Karpas-422 (cell line): ENCODE measurements at places on chromosomes 7 and 10.

- peak; percentile 92 for DNase-seq
These were observed 4.2 kb upstream of the PILRA start for GRCh38 chr7:100369105-100369504.

DNA sequence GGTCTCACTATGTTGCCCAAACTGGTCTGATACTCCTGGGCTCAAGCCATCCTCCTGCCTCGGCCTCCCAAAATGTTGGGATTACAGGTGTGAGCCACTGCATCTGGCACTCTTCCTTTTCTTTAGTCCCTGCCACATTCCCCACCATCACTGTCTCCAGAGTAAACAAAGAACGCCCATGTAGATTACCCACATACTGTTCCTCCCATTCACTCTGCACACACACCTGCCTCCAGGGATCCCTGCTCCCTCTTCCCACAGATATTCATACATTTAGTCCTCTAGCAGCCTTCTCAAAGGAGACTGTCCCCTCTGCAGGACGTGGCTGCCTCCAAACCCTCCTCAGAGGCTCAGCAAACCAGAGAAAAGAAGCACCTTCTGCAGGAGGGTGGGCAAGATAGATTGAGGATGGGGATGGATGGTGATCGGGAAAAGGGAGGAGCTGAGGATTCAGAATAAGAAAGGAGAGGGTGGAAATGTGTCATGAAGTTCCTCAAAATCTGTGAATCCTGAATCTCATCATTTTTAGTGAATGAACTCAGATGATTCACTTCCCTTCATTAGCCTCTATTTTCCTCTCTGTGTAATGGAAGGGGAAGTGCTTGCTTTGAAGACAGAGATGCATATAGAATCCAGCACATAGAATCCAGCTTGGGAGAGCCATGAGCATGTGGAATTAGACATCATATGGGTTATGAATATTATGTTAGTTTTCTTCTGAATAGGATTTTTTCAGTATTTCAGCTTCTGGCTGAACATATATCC lies 5.5 kb upstream of the PLAU start:
- DNase-seq = no peak

DNA sequence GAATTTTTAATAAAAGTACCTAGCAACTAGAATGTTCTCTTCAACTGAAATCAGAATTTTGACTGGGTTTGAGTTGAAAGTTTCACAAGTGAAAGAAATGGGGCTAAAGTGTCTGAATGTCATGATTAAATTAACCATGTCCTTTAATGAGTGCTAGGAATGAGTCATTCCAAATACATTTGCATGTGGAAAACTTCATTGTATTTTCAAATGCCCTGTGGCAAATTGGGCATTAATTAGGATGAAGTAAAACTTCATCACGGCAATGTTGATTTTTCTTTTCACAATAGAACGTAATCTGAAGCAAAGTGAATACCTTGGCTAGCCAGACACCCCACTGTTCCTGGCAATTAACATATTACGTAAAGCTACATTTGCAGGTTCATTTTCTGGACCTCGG lies 166.6 kb downstream of the KIAA1217 start:
- DNase-seq = no peak

- DNase-seq = no peak
These were observed 146.3 kb upstream of the CELF2 start for GRCh38 chr10:10871352-10871751.

DNA sequence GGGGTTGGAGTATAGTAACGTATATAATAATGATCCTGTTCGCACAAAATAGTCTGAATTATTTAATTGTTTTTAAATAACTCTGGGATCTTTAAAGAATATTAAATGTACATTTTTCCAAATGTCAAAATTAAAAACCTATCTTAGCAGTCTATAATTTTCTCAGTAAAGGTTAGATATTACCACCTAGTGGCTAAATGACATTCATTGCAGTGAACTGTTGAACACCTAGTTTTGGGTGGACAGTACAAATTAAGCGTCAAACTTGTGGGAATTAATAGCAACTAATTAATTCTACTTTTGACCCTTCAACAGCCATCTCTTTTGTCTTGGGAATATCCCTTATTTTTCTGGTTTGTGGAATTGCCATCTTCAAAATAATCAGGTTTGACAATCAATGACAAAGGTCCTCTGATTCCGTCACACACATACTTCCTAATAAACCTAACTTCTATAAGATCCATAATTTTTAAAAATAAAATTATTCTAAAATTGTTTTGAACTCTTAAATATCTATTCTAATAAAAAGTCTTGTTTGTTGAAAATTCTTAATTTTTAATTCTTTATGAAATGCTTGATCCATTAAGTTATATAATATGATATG lies 165.7 kb downstream of the SEMA3D start:
- peak; percentile 44 for DNase-seq

GRCh38 chr7:122995600-122995999 lies at the start of gene TAS2R16:
TAS2R16 (minus strand) TSS chr7:122995700; CDS start chr7:122995634, 66 bp downstream.
- no peak for DNase-seq

GRCh38 chr10:62623223-62623622 lies 181.3 kb upstream of the ADO start:
- no peak for DNase-seq

GRCh38 chr7:106099539-106099938 lies 12.6 kb downstream of the SYPL1 start:
- no peak for DNase-seq

DNA sequence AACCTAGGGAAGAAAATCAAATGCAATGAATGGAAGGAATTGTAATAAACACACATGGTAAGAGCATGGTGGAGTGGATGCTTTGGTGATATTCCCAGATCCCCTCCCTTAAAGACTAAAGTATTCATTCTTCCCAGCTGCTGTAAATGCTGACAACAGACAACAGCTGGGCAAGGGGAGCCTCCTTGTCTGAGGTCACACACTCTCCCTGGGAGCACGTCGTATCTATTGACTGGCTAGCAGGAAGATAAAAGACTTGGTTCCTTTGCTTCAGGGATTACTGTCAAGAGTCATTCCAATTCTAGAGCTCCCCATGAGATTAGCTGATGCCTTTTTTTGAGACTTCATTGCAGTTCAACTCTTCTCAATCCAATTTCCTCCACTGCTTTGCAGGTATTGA lies 443.5 kb upstream of the ETV1 start:
- no peak for DNase-seq

GRCh38 chr10:59079386-59080226 lies 96.8 kb upstream of the PHYHIPL start:
- DNase-seq = no peak

DNA sequence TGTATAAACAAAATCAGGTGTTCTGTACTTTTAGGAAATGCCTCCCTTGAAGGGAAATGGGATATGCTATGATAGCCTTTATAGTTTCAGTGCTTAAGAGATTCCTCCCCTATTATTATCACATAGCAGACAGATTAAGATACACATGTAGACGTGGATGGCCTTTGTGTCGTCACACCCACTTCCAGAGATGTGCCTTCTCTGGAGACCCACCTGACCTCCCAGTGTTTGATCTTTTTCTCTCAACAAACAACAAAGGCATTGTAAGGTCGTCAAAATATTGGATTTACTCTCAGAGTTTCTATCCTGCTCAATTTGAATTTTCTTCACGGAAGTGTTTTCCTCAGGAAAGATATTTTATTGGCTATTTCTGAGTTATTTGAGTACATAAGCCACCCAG lies 25.7 kb upstream of the C1GALT1 start:
- peak; percentile 11 for DNase-seq

GRCh38 chr7:120841608-120842007 lies 16.3 kb downstream of the TSPAN12 start:
- peak; percentile 10 for DNase-seq
